Smooth muscle cell of the coronary artery (primary cell): ENCODE measurements at places on chromosomes 12 and 14. TPM values are rescaled to one million over a fixed set of nuclear protein-coding genes. Genes with fewer than 3 reads are reported as not detected.

CIDEB gene
- 0.08 and 3.3 TPM in 2 replicates for total RNA-seq

KERA gene
- not detected in 2 replicates for total RNA-seq

GPX2 gene
- not detected in 2 replicates for total RNA-seq

ARL1 gene
- 83.7 and 94.3 TPM in 2 replicates for total RNA-seq

SIX6 gene
- not detected in 2 replicates for total RNA-seq

CLEC4E gene
- not detected in 2 replicates for total RNA-seq

KRT6C gene
- not detected in 2 replicates for total RNA-seq

KLHDC1 gene
- total RNA-seq = 2.9 and 9.4 TPM in 2 replicates

GLIPR1 gene
- 18.0 and 86.0 TPM in 2 replicates for total RNA-seq

KRT86 gene
- total RNA-seq = 2.9 TPM in 1 of 2 replicates, not detected in the other

ITGB7 gene
- total RNA-seq = 0.15 and 0.47 TPM in 2 replicates

GPR65 gene
- 0.12 and 0.15 TPM in 2 replicates for total RNA-seq

MSRB3 gene
- total RNA-seq = 39.5 and 44.5 TPM in 2 replicates

GRIP1 gene
- total RNA-seq = 0.23 and 1.8 TPM in 2 replicates

C12orf43 gene
- 8.4 and 13.8 TPM in 2 replicates for total RNA-seq

TAS2R19 gene
- total RNA-seq = 4.1 and 4.3 TPM in 2 replicates

ZDHHC22 gene
- total RNA-seq = not detected in 2 replicates

TMPO gene
- total RNA-seq = 8.0 and 42.0 TPM in 2 replicates

LALBA gene
- not detected in 2 replicates for total RNA-seq

CDK4 gene
- total RNA-seq = 177 and 178 TPM in 2 replicates

MARK3 gene
- total RNA-seq = 69.1 and 69.4 TPM in 2 replicates

HCAR1 gene
- total RNA-seq = under 0.01 and 0.35 TPM in 2 replicates

TROAP gene
- 0.12 and 6.1 TPM in 2 replicates for total RNA-seq

BDKRB1 gene
- 0.08 and 0.47 TPM in 2 replicates for total RNA-seq

SDR9C7 gene
- not detected in 2 replicates for total RNA-seq

HCAR3 gene
- not detected in 2 replicates for total RNA-seq

PRKCH gene
- total RNA-seq = 1.8 and 11.7 TPM in 2 replicates

AGAP2 gene
- 0.23 and 0.30 TPM in 2 replicates for total RNA-seq

B4GALNT3 gene
- 0.23 TPM in 2 replicates for total RNA-seq

ANKS1B gene
- total RNA-seq = 0.94 TPM in 1 of 2 replicates, not detected in the other

PPP1R36 gene
- 0.53 and 0.82 TPM in 2 replicates for total RNA-seq

IL26 gene
- 0.35 TPM in 1 of 2 replicates, not detected in the other for total RNA-seq

KRT78 gene
- not detected in 2 replicates for total RNA-seq

TRHDE gene
- total RNA-seq = 0.38 TPM in 1 of 2 replicates, not detected in the other

PLEKHG7 gene
- not detected in 2 replicates for total RNA-seq

OLR1 gene
- not detected in 2 replicates for total RNA-seq

TAC3 gene
- total RNA-seq = not detected in 2 replicates

ABCD2 gene
- total RNA-seq = under 0.01 and 0.12 TPM in 2 replicates

FAM181A gene
- total RNA-seq = not detected in 2 replicates

APOF gene
- not detected in 2 replicates for total RNA-seq

MFAP5 gene
- total RNA-seq = 124 and 415 TPM in 2 replicates

SLC5A8 gene
- not detected in 2 replicates for total RNA-seq

NID2 gene
- 131 and 145 TPM in 2 replicates for total RNA-seq

TAS2R31 gene
- total RNA-seq = 1.2 and 2.3 TPM in 2 replicates

GPRC5D gene
- total RNA-seq = 0.12 TPM in 1 of 2 replicates, not detected in the other

KLRK1 gene
- total RNA-seq = not detected in 2 replicates

CLEC14A gene
- 0.15 and 0.47 TPM in 2 replicates for total RNA-seq

DICER1 gene
- 18.8 and 23.6 TPM in 2 replicates for total RNA-seq

CERS5 gene
- total RNA-seq = 35.9 and 48.0 TPM in 2 replicates

GLIPR1L1 gene
- not detected in 2 replicates for total RNA-seq

CFL2 gene
- total RNA-seq = 50.7 and 55.2 TPM in 2 replicates

PYGL gene
- total RNA-seq = 66.4 and 98.6 TPM in 2 replicates
